ENCODE measurements at places on chromosomes 4 and X.

GRCh38 chrX:128891554-128891953 lies 631.7 kb downstream of the SMARCA1 start:
- DNase-seq = no peak

- DNase-seq = peak; percentile 53
Observed at GRCh38 chrX:119067023-119067739, 5.6 kb upstream of the CT47C1 start.

DNA sequence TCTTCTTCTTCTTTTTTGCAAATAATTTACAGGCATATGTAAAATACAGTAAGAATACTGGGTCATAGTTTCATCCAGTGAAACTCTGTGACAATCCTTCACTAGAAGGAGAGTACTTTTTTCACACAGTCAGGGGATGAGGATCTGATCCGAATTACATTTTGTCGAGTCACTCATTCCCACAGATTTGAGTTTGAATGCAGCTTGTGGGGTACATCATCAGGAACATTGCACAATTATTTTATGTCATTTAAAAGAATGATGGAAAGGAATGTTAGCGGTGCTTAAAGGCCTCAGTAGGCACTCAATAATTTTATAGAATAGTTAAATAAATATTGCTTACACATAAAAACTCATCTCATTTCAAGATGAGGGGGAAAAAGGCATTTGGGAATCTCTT lies 88.6 kb downstream of the CHRNA9 start:
- peak; percentile 66 for DNase-seq

- no peak for DNase-seq
Observed at GRCh38 chr4:98501383-98501782, 157.0 kb downstream of the TSPAN5 start.

GRCh38 chr4:141229408-141230101 lies 8.9 kb downstream of the ZNF330 start:
- DNase-seq = no peak

- DNase-seq = no peak
Observed at GRCh38 chr4:1516881-1517480, 110.7 kb upstream of the NKX1-1 start.
